Glomerular endothelial cell (primary cell): ENCODE measurements at places on chromosomes 13 and 19. TPM values are rescaled to one million over a fixed set of nuclear protein-coding genes. Genes with fewer than 3 reads are reported as not detected.

The CRX gene
- not detected in 2 replicates for total RNA-seq

The ADGRE2 gene
- 0.06 and 0.10 TPM in 2 replicates for total RNA-seq

The ZNF570 gene
- 8.6 and 9.2 TPM in 2 replicates for total RNA-seq

The SELENOV gene
- not detected in 2 replicates for total RNA-seq

The C19orf18 gene
- total RNA-seq, result not detected in 2 replicates

The RFPL4A gene
- total RNA-seq, result not detected in 2 replicates

The ZNF333 gene
- 7.3 and 22.3 TPM in 2 replicates for total RNA-seq

DNA sequence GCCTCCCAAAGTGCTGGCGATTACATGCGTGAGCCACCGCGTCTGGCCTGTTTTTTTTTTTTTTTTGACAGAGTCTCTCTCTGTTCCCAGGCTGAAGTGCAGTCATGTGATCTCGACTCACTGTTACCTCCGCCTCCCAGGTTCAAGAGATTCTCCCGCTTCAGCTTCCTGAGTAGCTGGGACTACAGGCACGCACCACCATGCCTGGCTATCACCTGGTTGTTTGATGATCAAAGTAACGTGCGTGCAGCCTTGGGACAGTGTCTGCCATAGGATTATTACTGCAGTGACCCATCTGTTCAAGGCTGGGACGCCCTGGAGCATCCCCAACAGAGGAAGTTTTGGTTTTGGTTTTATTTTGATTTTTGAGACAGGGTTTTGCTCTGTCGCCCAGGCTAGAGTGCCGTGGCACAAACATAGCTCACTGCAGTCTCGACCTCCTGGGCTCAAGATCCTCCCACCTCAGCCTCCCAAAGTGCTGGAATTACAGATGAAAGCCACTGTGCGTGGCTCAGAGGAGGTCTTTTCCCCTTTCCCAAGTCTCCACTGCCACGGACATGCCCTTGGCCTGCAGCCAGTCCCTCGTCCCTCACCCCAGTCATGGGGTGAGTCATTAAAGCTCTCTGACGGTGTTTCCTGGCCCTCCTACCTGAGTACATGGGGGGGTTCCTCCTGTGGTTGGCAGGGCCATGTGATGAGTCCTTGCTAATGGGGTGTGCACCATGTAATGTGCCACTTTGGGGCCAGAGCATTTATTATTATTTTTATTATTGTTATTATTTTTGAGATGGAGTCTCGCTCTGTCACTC is 65.6 kb downstream of the IER2 start:
- DNase-seq, result no peak

GRCh38 chr19:55677572-55678028 is 2.6 kb downstream of the EPN1 start:
- no peak for DNase-seq

DNA sequence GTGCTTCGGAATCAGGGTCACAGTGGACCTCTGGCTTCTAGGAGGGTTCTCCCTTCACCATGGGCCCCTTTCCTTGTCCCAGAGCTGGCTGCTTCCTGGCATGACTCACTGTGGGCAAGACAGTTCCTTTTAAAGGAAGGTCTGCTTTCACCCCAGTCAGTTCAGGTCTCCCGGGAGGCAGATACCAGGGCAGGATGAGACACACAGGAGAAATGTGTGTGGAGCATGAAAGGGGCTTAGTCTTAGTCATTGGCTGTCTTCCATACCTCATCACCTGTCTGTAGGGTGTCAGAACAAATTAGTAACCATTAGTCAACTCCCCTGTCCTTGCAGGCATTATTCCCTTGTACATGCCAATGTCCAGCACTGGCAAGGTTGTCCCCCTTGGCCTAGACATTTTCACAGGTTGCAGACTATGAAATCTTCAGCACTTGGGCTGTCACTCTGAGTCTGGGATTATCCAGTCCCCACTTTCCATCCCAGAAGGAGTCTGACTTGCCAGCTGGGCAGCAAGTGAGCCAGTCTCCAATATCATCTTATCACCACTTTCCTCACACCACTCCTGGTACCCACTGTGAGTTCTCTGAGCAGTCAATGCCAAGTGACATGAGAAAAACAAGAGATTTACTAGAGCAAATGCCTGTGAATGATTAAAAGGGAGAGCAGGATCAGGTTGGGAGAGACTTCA is 76.8 kb upstream of the MEDAG start:
- DNase-seq, result no peak

GRCh38 chr19:18293642-18294466 is 12.4 kb upstream of the JUND start:
- DNase-seq, result no peak

DNA sequence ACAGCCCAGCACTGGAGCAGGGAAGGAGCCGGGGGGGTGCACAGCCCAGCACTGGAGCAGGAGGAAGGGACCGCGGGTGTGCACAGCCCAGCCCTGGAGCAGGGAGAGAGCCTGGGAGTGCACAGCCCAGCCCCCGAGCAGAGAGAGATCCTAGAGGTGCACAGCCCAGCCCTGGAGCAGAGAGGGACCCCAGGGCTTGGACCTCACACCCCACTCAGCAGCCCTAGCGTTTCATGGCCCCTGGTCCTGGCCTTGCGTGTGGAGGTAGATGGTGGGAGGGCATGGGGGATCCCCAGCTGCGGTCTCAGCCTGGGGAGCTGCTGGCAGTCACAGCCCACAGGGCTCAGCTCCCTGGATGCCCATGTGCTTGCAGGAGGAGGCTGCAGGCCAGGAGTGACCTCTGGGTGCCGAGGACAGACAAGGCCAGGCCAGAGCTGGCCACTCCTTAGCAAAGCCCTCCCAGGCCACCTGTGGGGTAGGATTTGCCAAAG is 25.1 kb downstream of the GAS6 start:
- DNase-seq, result no peak

GRCh38 chr13:49357694-49358093 is 86.2 kb downstream of the CAB39L start:
- DNase-seq, result no peak

GRCh38 chr19:28828276-28828870 is 384.6 kb downstream of the UQCRFS1 start:
- no peak for DNase-seq

GRCh38 chr13:112931028-112931934 is 37.7 kb upstream of the MCF2L start:
- peak; percentile 18 for DNase-seq

GRCh38 chr19:38877781-38878574 is at the start of gene RINL:
Gene RINL (minus strand): TSS chr19:38878275. CDS start chr19:38876742, 1,533 bp downstream.
- no peak for DNase-seq
